SK-N-MC (cell line): ENCODE measurements at places on chromosomes 5 and 9.

DNA sequence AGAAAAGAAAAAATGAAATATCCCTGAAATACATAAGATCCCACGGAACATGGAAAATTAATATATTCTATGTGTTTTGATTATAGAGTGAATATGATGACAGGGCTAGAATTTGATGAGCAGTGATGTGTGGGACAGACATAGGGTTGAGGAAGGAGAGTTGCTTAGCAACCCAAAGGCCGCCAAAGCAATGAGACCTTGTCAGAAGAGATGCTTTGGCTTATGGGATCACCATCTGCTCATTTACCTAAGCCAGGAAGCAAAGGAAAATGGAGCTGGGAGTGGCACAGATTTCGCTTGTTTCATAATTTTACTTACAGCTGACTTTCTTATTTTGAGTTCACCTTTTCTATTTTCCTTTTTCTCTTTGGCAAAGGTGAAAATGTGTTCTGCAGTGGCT lies 20.9 kb upstream of the HAPLN1 start:
- DNase-seq = no peak

GRCh38 chr5:17429353-17429752 lies 68.7 kb upstream of the TAF11L2 start:
- no peak for DNase-seq

- DNase-seq = no peak
These were observed 5.5 kb downstream of the TTLL11 start for GRCh38 chr9:122087406-122088200.

- DNase-seq = peak; percentile 24
These were observed 2.4 kb upstream of the PHYKPL start for GRCh38 chr5:178234750-178235587.

DNA sequence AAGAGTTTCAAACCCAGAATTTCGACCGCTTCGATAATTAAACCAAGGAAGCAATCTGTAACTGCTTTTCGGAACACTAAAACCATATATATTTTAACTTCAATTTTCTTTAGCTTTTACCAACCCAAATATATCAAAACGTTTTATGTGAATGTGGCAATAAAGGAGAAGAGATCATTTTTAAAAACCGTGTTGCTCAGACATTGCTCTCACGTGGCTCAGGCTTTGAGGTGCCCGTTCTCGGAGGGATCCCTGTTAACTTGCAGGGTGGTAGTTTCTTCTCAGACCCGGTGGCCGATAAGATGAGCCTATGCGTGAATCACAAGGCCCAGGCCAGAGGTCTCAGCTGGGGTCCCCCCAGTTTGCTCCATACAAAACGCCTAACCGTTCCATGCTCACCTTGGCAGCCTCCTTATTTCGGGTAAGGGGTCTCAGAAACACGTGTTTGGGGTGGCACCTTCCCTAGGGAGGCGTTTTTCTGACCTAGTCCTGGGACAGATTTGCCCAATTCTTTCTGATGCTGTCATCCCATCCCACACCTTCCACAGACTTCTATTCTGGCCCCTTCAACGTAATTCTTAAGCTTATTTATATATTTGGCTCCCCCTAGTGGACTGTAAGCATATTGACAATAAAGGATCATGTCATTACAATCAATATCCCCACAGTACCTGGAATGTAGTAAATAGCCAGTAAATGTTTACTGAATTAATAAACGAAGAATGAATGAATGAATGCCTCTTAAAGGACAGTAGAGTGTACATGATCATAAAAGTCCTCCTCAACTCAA lies 48.1 kb downstream of the THBS4 start:
- DNase-seq = peak; percentile 64

GRCh38 chr9:93188426-93189368 lies 4.8 kb downstream of the WNK2 start:
- no peak for DNase-seq

- no peak for DNase-seq
These were observed 501.6 kb downstream of the EFNA5 start for GRCh38 chr5:107168848-107169752.

GRCh38 chr5:80092486-80093107 lies 57.4 kb downstream of the THBS4 start:
- no peak for DNase-seq

GRCh38 chr5:131230406-131230805 lies 33.4 kb upstream of the CDC42SE2 start:
- no peak for DNase-seq

DNA sequence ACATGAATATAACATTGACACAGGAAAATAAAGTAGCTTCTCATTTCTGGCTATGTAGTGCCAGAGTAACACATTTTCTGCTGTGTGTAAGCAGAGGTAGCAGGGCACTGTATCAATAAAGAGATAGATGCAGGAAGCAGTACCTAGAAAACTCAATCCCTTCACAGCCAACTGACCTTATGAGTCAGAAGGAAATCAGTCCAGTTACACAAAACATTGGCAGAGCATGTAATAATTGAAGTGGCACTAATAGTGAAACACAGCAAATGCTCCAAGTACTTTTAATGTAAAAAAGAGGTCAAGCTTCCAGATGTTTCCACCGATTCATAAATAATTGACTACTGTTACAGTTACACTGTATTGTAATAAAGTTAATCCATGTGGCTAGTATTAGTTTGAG lies 706.6 kb downstream of the EFNA5 start:
- DNase-seq = no peak
